HFFc6 (cell line): ENCODE measurements at places on chromosomes 5 and 9. TPM values are rescaled to one million over a fixed set of nuclear protein-coding genes. Genes with fewer than 3 reads are reported as not detected.

Gene CENPP
- total RNA-seq: 4.0 to 6.0 TPM (median 4.9 TPM) in 3 replicates

Gene DDX4
- not detected in 3 replicates for total RNA-seq

Gene IFNB1
- not detected in 2 replicates for total RNA-seq

Gene PIP5K1B
- total RNA-seq: not detected in 3 replicates

Gene MYO10
- 107 to 142 TPM (median 123 TPM) in 3 replicates for total RNA-seq

Gene PITX1
- total RNA-seq: 15.6 to 25.5 TPM (median 19.5 TPM) in 3 replicates

Gene NIPAL4
- total RNA-seq: 0.13 and 0.17 TPM in 2 replicates

Gene GABRA6
- total RNA-seq: not detected in 2 replicates

GRCh38 chr5:82931110-82931509, 146.1 kb downstream of the TMEM167A start:
- no peak for DNase-seq

- DNase-seq: no peak
Observed at GRCh38 chr9:626596-626995, 214.9 kb upstream of the DMRT1 start.

DNA sequence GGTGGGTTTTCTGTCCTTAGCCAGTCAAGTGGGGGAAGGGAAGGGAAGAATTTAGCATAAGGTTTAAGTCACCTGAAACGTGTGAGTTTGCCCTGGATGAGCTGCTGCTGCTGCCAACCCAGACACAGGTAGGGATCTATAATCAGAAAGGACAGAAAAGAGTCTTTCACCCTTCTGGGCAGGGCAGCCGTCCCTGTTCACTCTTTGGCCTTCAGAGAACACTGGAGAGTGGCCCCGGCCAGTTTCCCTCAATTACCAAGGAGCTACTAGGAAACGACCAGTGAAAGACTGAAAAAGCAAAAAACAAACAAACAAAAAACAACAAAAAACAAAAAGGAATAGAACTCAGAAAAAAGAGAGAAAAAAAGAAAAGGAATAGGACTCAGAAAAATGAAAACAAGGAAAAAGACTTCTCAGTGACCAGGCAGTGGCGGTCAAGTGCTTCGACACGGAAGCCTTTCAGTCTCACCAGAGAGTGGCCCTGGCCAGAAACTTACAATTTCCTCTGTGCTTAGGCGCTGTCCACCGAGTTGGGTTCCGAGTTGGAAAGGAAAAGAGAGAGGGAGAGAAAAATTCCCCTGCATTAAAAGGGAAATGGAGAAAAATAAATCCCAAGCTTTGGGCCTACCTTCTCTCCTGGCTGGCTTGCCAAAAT, 2.5 kb upstream of the GM2A start:
- DNase-seq: no peak

DNA sequence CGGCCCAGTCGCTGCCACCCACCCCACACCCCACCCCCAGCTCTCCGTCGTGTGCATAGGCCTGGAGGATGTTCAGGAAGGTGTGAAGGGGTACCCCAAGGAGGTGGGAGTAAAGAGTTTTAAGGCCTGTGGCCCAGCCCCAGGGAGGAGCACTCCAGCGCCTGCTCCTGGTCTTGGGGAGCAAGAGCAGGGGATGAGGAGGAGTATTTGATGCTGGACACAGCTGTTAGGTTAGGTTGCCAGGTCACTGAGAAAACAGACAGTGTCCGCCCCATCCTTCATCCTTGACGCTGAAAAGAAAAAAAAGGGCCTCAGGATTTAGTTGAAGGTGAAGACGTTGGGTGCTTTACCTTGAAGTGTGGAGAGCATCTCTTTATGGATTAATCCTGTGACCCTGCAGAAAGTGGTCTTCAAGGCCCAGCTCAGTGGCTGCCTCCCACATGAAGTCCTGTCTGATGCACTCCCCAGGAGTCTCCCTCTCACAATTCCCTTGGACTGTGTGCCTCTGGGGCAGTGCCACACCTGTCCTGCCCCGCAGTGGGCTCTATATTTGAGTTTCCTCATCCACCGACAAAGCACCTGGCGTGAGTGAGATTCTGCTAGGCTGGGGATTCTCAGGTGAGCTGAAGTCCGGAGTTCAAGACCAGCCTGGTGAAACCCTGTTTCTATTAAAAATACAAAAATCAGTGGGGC, 101.8 kb downstream of the SPRY4 start:
- DNase-seq: no peak

- DNase-seq: peak; percentile 95
Observed at GRCh38 chr9:20622330-20623020, at the start of gene MLLT3. MLLT3 (minus strand) TSS chr9:20622499.

DNA sequence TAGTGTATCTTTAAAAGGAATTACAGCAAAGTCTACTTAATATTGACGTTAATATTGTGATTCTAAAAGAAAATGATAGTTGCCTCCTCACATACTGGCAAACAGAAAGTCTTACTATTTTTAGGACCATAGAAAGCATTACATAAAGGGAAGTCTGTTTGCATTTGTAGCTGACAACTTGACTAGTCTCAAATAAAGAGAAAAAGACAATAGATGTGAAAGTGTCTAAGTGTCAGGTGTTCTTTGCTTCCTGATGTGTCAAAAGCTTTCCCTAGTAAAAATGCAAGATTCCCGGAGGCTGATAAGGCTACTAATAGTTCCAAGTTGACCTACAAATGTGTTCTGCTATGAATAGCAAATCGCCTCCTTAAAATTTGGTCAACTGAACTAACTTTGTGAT, 259.7 kb downstream of the CDH10 start:
- no peak for DNase-seq

DNA sequence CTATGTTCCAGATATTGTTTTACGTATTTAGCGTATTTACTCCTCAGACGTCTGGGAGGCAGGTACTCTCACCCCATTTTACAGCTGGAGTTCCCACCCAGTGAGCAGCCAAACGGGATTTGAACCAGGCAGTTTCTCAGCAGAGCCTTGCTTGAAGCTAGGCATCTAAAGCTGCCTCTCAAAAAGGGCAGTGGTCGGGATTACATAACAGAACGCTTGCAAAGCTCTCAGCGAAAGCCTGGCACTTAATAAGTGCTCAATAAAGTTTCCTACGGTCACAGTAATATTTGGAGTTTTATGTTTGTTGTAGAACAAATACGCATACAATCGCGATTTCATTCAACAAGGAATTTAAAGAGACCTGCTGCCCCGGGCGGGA, 286 bp upstream of the BSPRY start:
- no peak for DNase-seq

DNA sequence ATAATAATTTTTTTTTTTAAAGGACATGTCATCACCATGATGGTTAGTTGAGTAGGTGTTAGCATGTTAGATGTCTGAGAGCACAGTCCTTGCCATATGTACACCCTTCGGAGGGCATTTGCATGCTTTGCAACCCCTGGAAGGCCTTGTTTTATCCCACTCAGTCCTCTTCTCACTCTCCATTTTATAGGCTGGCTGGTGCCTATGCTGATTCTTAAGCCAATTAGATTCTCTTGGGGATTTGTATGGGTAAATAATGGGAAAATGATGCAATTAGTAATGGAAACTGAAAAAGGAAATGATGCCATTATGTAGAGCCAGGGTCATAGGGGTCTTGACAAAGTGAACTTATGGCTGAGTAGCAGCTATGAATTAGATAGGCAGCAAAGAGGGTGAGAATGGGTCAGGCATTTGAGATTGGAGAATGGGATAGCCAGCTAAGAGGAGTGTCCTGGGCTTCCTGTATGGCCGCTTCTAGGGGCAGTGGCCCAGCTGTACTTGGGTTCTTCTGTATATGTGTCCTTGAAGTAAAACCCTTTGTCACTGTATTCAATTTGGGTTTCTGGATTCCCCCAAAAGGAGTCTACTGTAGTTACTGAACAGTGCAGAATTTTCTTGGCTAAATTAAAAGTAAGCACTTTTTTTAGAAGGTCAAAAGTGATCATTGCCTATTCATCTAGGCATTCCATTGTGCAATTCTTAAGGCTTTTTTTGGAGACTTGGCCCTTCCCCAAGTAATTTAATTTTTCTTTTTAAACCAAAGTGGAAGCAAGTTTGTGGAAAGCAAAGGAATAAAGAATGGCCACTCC, 31.6 kb downstream of the LRRTM2 start:
- no peak for DNase-seq
